Amniotic stem cell (primary cell): ENCODE measurements at places on chromosomes 6 and 20.

DNA sequence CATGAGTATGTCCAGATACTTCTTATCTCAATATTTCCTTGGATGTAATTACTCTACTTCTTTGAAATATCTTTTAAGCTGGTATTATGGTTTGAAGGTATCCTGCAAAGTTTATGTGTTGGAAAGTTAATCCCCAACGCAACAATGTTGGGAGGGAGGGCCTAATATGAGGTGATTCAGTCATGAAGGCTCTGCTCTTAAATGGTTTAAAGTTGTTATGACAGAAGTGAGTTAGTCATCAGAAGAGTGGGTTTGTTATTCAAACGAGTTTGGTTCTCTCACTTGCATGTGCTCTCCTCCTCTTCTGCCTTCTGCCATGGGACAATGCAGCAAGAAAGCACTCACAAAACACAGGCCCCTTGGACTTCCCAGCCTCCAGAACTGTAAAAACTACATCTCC is 176.3 kb downstream of the KCNQ5 start:
- DNase-seq, result no peak

GRCh38 chr20:44040202-44040915 is 125.7 kb downstream of the TOX2 start:
- DNase-seq, result no peak

- DNase-seq, result no peak
Measured at GRCh38 chr20:7765221-7765620, 175.0 kb downstream of the HAO1 start.

DNA sequence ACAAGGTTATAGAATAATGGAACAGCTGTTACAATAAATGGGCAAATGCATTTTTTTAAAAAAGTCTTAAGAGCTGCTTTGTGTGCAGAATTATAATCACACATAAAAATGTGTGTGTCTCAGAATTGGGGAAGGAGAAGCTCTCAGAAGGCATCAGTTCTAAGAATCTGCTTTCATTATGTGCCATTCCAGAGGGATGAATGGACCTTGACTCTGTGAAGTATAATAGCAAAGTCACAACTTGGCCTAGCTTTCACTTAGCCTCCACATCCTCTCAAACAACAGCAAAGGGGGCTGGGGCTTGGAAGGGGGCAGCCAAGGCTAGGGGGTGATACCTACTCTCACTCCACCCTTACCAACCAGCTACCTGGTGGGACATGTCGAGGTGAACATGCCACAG is 265.0 kb downstream of the CDC5L start:
- no peak for DNase-seq

GRCh38 chr6:11197850-11198249 is 34.6 kb downstream of the NEDD9 start:
- DNase-seq, result no peak
